ENCODE measurements at places on chromosomes 12 and 14.

DNA sequence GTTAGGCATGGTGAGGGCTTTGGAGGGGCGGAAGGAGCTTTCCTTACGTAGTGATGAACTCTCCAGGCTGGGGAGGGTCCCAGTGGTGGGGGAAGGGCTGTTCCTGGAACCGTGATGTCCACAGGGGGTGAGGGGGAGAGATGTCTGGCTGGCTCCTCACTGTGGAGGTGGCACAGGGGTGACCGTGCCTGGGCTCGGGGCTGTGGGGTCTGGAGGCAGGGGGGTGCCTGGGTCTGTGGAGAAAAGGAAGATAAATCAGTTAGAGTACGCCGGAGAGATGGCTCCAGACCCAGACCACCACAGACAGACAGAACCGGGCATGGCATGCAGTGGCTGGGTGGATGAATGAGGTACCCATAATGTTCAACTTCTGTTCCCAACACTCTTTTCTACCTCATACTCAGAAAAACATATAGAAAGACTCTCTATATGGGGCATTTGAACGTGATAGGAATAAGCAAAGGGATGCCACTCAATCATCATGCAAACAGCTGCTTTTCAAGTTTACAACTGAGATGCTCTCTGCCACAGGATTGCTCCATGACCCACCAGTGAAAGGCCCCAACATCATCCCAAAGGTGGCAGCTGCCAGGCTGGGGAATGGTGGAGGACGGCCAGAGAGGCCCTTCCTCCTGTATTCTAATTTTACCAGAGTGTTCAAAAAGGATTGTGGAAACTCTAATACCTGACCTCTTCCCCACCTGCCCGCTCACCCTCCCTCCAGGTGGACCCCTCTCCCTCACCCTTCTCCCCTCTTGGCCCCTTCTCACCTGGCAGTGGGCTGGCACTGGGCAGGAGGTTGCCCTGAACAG is 5.6 kb downstream of the MYL6 start:
- DNase-seq: no peak

- no peak for DNase-seq
Measured at GRCh38 chr12:79521576-79521975, 169.2 kb downstream of the PAWR start.

DNA sequence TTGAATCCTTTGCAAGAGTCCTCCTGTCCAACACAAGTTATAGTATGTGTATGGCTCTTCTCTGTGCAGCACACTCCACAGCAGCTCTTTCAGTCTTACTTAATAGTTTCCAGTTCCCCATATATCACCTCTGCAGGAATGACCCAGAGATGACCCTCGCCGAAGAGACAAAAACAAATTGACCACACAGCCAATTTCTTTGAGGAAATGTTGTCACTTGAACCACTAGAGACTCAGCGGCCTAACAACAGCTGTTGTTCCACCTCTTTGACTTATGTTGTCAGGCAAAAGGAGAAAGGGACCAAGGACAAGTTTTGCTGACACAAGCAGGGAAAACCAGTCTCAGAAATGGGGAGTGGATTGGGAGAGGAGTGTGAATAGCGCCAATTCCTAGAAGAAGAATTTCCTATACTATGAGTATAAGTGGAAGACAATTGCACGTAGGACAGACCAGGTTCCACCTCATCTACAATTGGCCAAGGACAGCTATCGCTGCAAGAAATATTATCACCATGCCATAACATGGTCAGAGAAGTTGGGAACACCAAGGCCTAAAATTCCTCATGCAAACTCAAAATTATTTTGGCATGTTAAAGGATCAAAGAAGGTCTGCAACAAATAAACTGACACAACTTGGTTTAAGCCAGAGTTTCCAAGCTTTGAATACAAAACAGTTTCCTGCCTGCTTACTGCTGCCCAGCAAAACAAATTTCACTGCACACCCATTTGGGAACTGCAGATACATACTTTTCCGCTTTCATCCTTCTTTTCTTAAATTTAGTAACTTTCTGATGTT is 41.7 kb upstream of the ITPR2 start:
- no peak for DNase-seq

DNA sequence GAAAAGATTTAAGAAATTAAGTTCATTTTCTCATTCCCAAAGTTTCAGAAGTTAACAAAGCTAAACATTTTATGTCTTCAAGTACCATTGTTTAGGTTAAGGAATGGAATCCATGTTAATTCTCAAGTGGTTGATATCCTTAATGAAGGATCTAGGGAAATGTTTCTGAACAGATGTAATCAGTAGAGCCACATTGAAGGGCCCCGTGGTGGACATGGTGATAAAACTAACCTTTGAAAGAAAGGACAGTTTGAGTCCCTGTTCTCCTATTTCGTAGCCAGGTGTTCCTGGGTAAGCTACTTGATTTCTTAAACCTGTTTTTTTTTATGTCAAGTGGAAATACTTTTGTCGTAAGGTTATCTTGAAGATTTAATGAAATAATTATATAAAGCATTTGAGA is 4.6 kb downstream of the PPM1A start:
- DNase-seq: no peak

DNA sequence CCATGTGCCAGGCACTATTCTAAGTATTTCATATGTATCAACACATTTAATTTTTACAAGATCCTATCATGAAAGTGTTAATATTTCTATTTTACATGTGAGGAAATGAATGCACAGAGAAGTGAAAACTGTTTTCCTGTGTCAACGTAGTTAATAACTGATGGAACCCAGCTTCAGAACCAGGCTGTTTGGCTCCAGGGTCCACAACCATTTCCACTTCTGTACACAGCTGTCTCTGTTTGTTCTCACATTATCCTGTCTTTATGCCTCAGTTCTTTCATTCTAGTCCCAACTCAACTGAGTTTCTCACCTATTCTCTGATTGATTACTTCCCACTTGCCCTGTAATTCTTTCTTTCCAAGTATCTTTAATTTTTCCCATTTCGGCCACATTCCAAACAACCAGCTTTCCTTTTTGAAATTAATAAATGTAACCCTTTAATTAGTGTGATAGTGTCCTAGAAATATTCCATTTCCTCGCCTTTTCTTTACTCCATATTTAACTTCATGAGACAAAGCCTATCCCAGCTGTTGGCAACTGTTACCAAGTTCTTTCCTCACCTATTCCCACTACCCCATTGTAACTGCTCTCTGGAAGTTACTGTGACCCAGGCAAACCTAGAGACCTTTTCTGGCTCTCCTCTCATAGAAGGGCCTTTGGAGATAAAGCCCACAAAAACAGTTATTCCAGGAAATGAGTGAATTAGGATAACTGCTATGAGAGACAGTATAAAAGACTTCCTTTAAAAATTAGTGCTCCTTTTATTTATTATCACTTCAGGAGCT is 218.7 kb downstream of the RASSF9 start:
- no peak for DNase-seq

- DNase-seq: no peak
Measured at GRCh38 chr12:125331342-125332052, 266.3 kb downstream of the AACS start.

DNA sequence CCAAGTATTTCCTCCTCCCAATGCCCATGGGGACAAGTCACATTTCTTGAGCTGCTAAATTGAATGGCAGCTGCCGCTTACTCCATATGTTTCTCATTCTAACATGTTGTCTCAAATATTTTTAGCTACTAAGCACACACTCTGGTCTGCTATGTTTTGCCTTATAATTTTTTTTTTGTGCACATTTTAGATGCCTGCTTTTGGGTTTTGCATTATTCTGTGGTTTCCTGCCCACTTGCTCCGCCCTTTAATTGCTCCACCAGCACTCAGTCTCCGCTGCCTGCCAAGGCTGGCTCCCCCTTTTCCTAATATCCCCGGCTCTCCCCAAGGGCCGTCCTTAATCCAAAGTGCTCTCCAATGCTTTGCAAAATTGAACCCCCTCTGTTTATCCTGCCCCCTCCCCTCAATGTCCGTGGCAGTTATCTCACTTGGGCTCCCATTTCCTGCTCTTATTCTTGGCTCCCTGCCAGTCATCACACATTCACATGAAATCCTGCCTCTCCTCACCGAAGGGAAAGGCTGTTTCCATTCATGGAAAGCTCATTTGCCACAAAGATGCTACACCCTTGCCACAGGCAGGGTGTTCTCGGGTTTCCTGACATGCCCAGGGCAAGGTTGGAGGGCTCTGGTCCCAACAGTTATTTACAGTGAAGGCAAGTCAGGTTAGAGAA is 79.4 kb downstream of the C12orf75 start:
- DNase-seq: peak; percentile 55

DNA sequence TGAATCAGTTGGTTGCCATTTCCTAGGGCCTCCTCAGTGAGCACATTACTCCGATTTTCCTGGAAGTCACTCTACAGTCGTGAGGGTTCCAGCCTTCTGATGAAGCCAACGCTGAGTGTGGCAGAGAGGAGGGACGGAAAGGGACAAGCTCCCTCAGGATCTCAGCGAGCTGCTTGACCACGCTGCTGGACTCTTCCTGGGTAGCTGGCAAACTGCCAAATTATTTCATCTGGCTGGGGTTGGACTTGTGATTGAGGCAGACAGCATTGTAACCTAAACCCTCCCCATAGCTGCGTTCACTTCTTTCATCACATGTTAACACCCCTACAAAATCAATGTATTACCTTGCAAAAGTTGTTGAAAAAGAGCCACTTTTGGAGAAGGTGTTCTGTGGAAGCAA is 69.6 kb upstream of the CHST11 start:
- no peak for DNase-seq

GRCh38 chr14:95195031-95195430 is 37.7 kb upstream of the DICER1 start:
- DNase-seq: no peak

DNA sequence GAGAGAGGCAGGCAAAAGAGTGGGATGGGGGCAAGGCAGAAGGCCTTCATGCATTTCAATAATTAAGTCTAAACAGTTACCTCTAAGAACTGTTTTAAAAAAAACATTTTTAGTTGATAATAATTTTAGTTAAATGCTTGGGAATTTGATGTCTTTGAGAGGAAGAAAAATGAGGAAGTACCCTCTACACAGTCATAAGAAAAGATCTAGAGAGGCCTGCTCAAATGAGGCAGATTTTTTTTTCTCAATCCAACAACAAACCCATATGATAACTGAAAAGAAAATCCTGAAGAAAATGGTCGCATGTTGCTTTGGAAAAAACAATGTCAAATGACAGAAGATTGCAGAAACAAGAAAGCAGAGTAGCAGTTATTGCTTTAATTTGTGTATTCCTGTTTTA is 25.6 kb downstream of the SINHCAF start:
- no peak for DNase-seq

DNA sequence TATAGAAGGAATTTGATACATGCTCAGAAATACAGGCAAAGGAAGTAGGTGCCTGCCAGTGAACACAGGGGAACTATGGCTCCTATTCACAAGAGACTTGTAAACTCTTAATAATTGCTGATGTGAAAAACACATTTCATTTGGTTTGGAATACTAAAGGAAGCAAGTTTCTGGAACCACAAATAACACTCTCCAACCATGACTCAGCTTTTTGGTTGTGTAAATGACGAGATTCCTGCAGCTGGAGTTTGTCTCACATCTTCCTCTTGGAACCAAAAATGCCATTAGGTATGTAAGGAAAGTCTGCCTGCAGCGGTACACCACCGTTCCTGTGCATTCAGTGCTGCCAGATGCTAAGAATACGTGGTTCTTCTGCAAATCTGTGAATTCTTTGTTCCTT is 4.5 kb upstream of the OR11H6 start:
- DNase-seq: no peak

Measured in fibroblast of skin of left quadriceps (primary cell).